Glomerular endothelial cell (primary cell): ENCODE measurements at places on chromosomes 5 and 9.

DNA sequence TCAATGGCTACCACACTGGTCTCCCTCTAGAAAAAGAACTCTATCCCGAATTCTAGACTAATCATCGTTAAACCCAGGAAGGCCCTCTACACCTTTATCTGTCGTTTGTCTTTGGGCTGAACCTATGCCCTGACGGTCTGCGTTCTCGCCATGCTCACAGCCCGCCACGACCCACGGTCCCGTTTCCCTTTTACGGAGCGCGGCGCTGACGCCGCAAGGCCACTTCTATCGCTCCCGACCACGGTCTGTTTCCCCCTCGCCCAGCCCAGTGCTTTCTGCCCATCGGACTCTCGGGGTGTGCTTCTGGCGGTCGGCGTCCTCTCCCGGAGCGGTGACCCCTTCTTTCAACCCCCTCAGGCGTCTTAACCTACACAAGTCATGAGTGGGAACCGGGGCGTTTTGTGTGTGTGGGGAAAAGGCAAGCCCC is 974 bp downstream of the C9orf40 start:
- no peak for DNase-seq

GRCh38 chr9:95486318-95486717 is 30.5 kb downstream of the PTCH1 start:
- DNase-seq: no peak

- DNase-seq: no peak
Measured at GRCh38 chr9:128192601-128193371, 1.4 kb upstream of the CIZ1 start.

GRCh38 chr9:22170990-22171670 is 162.0 kb upstream of the CDKN2B start:
- no peak for DNase-seq

DNA sequence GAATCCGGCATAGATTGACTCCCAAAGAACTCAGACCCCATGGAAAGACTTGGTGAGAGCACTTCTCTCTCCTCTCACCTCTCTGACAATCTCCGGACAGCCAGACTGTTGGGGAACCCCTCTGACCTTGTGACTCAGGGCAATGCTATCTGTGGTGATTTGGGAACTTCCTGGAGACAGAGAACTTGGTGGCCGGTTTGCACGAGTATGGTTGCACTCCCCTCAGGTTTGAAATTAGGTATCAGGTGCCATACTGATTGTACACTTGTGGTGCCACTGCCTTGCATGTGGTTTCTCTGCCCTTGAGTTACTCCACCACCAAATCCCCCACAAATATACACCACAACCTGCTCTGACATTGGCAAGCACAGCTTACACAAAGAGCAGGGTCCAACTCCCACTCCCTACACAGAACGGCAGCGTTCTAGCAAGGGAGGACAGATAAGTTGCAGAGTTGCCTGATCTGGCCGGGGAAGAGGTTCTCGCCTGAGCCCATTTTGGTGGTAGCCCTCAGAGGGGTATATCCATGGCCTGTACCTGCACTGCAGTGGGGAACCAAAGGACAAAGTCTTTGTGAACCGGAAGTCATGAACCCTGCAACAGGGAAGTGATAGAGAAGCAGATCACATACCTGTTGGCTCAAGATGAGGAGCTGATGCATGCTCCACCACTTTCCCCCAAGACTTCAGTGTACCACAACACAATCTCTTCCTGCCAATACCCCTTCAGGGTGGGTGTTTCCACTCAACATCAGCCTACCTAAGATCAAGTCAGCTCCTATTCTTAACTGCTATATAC is 255.1 kb downstream of the MCTP1 start:
- DNase-seq: no peak

GRCh38 chr9:130292106-130292505 is 26.5 kb downstream of the HMCN2 start:
- DNase-seq: no peak

DNA sequence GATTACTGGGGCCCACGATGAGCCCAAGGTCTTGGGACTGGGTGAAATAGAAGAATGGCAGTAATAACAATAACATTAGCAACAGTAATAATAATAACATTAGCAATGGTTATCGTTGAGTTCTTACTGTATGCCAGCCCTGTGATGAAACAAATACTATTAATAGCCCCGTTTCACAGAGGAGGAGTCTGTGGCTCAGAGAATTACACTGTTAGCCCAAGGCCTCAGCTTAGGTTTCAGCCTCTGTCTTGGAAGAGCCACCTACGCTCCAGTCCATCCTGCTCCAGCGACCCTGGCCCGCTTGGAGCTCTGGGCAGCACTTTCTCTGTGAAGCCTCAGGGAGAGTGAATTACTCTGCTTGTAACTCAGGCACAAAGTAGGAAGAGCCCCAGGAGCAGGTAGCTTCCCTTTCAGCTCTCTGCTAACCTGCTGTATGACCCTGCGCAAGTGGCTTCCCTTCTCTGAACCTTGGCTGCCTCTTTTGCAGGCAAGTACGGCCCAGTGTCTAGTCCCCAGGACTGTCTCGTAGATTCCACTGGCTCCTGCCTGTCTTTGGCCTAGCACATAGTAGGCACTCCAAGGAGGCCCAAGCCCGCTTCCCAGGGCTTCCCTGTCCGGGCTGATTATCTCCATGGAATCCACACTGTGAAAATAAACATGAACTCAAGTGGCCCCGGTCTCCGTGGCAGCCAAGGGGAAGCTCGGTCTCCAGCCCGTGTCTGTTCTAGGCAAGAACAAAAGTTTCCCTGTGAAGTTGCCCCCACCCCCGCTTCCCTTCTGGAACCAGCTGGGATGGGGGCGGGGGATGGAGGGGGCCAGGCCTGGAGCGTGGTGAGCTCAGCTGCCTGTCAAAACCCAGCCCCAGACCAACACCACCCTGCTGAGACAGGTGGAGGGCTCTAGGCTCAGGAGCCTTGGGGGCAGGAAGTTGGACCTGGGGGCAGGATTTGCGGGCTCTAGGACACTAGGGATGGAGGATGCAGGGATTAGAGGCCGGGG is 26.2 kb upstream of the LMX1B start:
- DNase-seq: no peak

DNA sequence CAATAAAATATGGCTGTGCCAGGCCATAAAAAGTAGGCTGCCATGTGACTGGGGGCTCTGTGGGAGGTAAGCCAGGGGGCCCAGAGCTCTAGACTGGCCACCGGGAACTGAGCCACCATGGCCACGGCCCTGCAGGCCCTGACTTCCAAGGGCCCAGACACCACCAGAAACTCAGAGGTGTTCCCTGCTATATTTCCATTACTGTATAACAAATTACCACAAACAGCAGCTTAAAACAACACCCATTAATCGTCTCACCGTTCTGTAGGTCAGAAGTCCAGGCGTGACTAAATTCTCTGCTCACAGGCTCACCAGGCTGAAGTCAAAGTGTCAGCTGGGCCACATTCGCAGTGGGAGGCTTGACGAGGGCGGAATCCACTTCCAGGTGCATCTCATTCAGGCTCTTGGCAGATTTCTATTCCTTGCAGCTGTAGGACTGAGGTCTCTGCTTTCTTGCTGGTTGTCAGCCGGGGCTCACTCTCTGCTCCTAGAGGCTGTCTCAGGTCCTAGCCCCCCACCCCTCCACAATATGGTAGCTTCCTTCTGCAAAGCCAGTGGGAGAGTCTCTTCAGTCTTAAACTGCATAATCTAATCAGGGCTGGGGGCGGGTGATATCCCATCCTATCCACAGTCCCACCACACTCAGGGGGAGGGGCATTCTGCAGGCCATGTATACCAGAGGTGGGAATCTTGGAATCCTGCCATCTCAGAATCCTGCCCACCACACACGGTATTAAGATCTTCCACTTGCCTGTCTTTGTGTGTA is 125.4 kb downstream of the C5orf15 start:
- DNase-seq: no peak

- DNase-seq: peak; percentile 87
Measured at GRCh38 chr5:111530298-111530740, 18.0 kb upstream of the STARD4 start.

DNA sequence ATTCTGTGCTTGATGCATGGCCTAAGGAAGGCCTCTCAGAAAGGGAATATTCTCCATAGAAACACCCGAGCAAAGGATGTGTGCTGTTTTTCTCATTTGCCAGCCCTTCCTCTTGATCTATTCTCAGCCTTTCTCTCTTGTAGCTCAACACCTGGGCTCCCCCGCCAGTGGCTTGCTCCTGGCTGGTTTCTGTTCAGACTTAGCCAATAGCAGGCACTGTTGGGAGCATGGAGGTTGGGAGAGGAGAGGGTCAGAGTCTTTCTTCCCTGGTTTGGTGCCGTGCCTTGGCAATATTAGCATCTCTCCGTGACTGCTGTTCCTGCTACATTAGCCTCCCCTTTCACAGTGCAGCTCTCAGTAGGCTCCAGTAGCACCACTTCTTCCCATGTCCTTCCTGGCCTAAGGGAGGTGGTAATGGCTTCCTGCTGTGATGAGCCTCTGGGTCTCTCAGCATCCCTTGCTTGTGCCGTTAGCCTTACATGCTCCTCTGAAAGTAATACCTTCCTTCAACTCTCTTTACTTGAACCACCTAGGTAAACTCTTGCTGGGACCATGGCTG is 269.7 kb upstream of the GAS1 start:
- DNase-seq: no peak

DNA sequence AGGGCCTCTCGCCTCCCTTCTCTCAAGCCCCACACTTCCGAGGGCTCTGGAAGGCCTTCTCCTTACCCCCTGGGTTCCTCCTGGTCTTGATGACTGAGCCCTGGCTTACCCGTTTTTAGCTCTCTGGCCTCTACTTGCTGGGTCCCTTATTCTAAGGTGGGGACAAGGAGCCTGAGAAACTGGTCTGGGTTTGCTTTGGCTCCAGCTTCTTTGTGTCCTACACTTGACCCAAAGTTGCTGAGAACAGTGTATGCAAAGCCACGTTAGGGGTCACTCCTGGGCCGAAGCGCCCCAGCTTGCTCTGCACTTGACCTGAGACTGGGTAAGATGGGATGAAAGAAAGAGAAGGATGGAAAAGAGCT is 788 bp downstream of the ZNF346 start:
- DNase-seq: no peak

GRCh38 chr5:54230936-54231685 is 79.3 kb downstream of the ARL15 start:
- no peak for DNase-seq

DNA sequence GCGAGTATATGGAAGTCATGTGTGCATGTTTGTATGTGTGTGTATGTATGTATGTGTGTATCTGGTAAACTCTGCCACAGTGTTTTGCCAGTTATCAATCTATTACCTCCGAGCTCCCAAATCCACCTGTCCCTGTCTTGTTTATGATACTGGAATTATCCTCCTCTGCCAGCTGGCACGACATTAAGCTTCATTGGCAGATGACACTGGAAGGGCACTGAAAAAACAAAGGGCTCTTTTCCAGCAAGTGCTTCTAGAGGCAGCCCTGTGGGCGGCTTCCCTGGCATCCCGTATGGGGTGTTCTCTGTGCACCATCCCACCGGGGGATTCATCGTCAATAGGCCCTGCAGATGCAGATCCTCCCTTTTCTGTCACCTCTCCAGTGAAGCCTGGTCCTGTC is 221.5 kb downstream of the MSX2 start:
- DNase-seq: no peak

DNA sequence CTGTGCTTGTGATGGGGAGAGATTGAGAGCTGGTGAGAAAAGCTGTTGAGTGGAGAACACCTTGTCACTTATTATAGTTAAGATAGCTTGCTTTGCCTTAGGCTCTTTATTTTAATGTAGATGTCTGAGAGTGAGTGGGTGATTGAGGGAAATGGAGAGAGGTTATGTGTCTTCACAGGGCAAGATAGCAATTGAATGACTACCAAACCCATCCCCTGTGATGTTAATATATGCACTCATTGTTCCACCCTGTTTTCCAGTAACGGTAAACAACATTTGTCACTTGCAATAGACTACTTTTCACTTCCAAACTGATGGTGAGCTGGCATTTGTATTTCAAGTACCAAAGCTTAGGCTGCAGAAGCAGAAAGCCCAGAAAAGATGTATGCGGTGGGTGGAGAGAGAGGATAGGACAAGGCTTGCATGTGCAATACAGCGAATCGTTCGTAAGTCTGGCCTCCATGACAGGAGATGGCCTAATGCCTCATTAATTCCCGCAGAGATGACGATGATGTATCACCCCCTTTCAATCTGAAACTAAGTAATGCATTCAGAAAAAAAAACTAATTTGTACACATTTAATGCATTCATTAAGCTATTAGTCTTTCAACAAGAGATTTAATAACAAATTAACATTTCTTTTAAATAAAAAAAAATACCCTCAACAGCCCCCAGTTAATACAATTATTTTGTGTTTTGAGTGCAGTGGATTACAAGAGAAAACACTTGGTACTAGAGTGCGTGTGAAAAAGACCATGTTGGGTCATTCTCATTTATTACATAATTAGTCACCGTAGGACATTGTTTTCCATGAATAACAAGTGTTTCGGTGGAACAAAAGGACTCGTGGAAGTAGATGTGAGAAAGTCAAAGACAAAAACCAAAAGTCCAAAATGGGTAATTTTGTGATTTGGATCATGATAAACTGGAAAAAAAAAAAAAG is 699.0 kb downstream of the BRINP1 start:
- no peak for DNase-seq

DNA sequence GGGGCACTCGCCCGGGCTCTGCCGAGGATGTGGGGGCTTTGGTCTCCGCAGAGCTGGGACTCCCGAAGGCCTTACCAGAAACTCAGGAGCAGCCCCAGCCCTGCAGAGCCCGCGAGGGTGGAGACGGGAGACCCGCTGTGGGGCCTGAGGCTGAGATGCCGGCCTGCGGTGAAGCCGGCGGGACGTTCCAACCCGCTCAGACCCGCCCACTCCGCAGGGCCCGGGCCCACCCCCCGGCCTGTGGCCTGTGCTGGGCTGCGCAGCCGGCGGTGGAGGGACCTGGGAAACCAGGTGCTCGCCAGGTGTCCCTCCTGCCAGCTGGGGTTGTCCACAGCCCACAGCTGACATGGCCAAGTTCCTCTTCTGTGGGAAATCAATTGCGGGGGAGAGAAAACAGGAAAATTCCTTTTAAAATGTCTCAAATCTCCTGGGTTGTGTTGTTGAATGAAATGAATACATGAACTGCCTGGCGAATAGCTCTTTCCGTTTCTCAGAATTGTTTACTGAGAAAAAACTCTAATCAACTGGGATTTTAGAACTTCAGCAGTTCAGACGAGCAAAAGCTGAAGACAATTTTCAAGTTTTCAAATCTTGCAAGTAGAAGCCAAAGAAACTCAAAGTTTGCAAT is 49.0 kb upstream of the IRX4 start:
- no peak for DNase-seq

GRCh38 chr5:9474219-9475002 is 71.5 kb downstream of the SEMA5A start:
- DNase-seq: no peak

DNA sequence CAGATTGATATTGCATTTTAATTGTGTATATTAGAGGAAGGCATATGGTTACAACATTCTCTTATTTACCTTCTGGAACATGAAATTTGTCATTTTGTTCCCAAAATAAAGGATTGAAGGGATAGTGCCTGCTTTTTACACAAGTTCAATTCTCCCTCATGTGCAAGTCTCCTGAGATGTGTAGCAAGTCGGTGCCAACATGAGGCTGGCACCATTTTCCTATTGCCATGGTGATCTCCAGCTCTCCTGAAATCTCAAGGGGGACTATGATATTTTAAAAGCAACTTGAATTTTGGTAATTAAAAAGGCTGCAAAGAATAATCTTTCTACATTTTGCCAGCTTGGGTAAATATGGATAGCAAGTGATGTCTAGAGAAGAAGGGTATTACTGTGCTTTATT is 693.3 kb upstream of the WWC1 start:
- DNase-seq: no peak

- no peak for DNase-seq
Measured at GRCh38 chr5:107577394-107577950, 93.3 kb downstream of the EFNA5 start.
